Stimulated activated CD4-positive, alpha-beta T cell treated with anti-CD3 and anti-CD28 coated beads, Interleukin-15, amount 100 ng/mL, for 1 hour (primary cell): ENCODE measurements at places on chromosomes 3 and 15.

GRCh38 chr15:58241872-58242271 is 103.7 kb downstream of the AQP9 start:
- no peak for DNase-seq

- DNase-seq = no peak
Observed at GRCh38 chr3:150975086-150975991, 2.8 kb upstream of the CLRN1 start.

GRCh38 chr15:101148881-101149664 is 102.8 kb downstream of the CHSY1 start:
- DNase-seq = no peak

DNA sequence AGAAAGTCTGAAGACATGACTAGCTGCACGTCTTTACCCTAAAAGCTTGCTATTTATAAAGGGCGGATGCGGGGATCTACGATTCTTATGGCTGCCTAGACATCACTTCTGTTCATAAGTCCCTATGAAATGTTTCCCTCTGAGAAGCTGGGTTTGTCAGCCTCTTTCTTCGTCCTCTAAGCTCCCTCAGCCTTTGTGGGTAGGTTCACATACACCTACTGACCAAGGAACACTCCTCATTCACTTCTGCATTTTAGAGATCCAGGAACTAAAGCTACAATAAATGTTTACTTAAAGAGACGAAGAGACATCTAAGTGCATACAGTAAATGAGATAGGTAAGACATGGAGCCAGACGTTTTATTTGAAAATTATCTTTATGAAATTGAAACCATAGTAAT is 16.7 kb upstream of the RAMAC start:
- no peak for DNase-seq

DNA sequence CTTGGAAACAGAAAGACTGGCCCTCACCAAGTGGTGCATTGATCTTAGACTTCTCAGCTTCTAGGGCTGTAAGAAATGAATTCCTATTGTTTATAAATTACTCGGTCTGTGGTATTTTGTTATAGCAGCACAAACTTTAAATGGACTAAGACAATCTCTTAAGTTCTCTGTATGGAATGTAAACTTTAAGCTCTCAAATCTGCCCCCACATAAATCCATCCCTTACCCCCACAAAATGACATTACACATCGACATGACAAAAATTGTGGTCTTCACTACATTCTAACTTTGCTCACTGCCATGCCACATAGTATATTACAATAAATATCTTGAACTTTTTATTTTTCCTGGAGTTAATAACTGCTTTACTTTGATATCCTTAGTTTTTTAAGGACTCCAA is 121.3 kb downstream of the MYLK start:
- no peak for DNase-seq

DNA sequence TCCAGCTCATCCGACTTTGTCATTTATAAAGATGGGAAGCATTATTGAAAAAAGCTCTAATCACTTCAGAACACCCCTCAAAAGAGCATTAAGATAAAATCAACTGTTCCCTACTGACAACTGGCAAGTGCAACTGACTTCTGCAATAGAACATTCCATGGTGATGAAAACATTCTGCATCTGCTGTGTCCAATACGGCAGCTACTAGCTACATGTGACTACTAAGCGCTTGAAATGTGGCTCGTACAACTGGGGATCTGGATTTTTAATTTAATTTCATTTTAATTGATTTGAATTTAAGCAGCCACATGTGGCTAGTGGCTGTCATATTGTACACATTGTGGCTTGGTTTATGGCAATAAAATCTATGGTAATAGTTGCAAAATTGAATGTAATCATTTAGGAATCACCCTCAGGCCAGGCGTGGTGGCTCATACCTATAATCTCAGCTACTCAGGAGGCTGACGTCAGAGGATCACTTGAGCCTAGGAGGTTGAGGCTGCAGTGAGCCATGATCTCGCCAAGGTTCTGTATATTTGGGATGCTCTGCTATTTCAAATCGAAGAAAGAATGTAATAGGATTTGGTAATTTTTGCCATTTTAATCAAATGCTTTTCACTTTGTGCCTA is 390.3 kb downstream of the GABRB3 start:
- no peak for DNase-seq

DNA sequence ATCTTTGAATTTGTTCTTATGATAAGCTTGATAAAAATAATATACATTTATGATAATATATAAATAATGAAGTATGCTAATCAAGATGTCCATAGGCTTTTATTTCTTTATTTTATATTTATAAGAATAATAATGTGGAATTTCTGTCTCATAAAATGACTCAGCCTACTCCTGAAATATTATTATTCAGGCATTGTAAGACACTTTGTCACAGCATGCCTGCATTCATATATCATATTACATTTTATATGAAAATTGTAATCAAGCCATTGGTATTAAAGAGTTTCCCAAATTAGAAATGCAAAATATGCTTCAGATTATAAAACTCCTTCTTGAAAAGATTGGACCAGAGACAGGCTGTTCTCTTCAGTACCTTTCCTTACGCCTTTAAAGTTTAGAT is 1303.7 kb upstream of the CADM2 start:
- no peak for DNase-seq

DNA sequence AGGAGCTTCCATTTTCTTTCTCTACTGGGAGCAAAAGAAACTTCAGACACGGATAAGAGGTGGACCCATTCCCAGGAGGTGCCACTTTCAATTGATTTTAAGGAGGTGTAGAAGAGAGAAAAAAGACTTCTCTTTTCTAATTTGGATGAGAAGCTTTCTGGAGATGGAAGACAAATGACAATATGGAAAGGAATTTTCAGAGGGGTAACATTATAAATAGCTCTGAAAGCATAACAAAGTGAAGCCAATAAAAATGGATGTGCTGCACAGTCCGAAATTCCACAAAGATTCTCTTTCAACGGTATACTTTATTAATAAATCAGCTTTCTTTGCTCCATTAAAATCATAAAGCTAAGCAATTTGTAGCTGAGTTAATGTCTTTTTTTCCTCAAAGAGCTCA is 607.2 kb upstream of the MDFIC2 start:
- DNase-seq = no peak

DNA sequence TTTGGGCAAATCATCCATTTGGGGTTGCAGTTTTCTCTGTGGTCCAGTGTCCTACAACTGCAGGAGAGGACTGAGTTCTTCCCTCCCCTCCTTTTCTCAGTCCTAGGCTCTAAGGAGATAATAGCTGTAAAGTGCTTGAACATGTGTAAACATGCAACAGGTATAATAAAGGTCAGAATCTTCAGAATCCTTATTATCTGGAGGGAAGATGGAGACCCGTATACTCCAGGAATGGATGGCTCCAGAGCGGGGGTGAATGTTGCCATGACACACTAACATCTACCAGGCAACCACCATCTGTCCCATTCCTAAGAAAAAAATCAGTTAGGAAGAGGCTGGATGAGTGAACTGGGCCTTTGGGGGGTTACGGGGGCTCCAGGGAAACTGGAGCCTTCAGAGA is 39.7 kb upstream of the GLCE start:
- no peak for DNase-seq

GRCh38 chr3:172197344-172197743 is 158.0 kb downstream of the FNDC3B start:
- DNase-seq = no peak

GRCh38 chr15:74300057-74300795 is 64.1 kb downstream of the CCDC33 start:
- no peak for DNase-seq

DNA sequence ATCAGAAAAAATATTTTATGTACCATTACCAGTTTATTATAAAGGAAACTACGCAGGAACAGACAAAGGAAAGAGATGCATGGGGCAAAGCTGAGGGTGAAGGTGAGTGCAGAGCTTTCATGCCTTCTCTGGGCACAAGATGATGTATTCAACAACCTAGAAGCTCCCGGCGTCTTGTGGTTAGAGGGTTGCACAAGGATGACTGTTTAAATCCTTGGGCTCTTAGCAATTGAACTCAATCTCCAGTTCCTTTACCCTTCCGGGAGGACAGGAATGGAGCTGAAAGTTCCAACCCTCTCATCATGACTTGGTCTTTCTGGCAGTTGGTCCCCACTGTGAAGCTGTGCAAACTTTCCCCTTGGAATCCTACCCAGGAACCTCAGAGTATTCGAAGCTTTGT is 542.0 kb downstream of the EPHA3 start:
- DNase-seq = no peak

GRCh38 chr3:41073190-41073589 is 126.1 kb upstream of the CTNNB1 start:
- no peak for DNase-seq

GRCh38 chr15:85581495-85581894 is 201.1 kb downstream of the AKAP13 start:
- no peak for DNase-seq

- DNase-seq = no peak
Observed at GRCh38 chr3:119469418-119470189, 841 bp downstream of the POGLUT1 start.

DNA sequence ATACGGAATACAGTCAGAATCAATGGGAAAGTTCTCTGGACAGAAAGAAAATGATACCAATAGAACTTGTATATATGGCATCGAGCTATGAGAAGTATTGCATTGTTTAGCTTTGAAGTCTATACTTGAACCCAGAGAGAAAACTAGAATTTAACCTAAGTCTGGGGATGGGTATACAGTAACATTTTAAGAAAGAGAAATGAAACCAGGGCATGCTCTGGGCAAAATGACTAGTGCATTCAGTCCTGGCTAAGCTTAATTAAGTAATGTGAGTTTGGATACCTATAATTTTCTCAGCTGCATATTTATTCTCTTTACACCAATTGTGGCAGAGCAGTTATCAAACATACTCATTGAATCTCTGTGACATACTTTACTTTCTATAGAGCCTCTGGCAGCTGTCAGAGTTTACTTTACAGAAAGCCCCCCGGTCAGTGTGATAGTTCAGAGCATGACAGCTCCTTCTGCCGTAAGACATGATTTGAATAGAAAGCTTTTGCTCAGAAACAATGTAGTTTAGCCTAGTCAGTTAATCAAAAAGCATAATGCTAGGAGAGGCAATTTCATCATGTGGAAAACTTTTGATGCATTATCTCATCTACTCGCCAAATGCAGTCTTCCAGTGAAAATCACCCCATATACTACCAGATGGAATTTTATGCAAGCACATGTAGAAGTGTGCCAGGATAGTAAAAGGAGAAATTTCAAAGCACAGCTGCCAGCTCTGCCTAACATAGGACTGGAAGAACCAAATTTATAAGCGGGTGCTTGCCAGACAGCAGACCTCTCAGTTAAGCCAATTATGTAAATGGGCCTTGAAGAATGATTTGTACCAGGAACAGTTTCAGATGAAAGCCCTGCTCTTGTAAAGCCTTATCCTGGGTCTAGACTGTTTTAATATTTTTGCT is 40.7 kb downstream of the OXSM start:
- no peak for DNase-seq

- DNase-seq = no peak
Observed at GRCh38 chr3:7357101-7357500, 496.2 kb downstream of the GRM7 start.

DNA sequence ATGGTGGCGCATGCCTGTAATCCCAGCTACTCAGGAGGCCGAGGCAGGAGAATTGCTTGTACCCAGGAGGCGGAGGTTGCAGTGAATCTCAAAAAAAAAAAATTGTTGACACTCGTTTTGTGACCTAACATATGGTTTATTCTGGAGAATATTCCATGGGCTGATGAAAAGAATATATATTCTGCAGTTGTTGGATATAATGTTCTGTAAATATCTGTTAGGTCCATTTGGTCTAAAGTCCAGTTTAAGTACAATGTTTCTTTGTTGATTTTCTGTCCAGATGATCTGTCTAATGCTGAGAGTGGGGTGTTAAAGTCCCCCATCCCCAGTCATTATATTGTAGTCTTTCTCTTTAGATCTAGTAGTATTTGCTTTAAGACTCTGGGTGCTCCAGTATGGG is 15.6 kb downstream of the IL20RB start:
- no peak for DNase-seq

GRCh38 chr3:168156479-168156878 is 60.8 kb upstream of the GOLIM4 start:
- no peak for DNase-seq

- DNase-seq = no peak
Observed at GRCh38 chr15:86571873-86572272, 492.2 kb downstream of the AGBL1 start.

DNA sequence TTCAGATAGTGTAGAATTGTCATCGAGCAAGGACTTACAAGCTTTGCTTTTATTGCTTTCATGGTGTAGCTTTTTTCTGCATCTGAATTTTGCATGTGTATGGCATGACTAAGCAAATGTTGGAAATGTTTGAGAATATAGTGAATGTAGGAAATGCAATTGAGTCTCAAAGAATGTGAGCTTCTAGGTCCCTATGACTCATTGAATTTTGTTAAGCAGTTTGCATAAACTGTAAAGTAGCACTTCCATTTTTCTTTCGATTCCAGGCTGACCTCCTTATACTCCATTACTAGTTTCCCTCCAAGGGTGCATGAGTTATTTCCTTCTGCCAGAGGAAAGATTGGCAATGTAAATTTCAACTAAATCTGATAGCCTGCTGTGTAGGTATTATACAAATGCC is 619.2 kb downstream of the DIPK2A start:
- no peak for DNase-seq

GRCh38 chr15:40238532-40239403 is at the start of gene PAK6:
TSS of gene PAK6 (plus strand) at chr15:40239063. CDS start at chr15:40264786, 25,723 bp downstream.
- DNase-seq = no peak

GRCh38 chr3:140573011-140573410 is 104.9 kb upstream of the TRIM42 start:
- no peak for DNase-seq

DNA sequence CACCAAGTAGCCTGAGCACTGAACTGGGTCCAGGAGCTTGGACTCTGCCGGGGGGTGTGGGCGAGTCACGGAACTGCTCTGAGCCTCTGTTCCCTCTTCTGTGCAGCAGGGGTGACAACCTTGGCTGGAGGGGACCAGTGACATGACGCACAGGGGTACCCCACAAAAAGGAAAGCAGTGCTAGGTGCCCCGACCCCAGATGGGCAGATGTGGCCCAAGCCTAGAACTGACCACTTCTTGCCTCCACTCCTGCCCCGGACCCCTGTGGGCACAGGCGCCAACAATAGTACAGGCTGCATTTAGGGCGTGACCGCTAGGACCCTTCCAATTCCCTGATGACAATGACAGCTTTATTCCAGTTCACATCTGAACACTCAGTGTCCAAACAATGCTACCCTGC is 255.9 kb upstream of the LYSMD4 start:
- no peak for DNase-seq

DNA sequence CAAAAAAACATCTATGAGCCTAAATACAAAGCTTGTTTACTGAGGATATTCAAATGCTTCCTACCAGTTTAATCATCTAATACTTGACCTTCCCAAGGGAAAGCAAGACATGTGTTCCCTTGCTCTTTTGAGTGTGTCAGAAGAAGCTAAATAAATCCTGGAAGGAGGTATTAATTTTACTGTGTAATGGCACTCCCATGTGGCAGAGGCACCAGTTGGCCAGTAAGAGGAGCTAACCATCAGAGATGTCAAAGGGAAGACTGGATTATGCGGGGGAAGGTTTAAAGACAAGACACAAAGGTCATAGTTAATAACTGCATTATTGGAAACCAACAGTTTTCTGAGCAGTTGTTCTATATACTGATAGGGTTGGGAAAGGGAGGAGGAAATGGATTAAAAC is 125.1 kb downstream of the SUCLG2 start:
- no peak for DNase-seq
